ENCODE measurements at places on chromosomes 1 and 21.

- DNase-seq, result no peak
These were observed 853 bp upstream of the ATP1A1 start for GRCh38 chr1:116372191-116372590.

DNA sequence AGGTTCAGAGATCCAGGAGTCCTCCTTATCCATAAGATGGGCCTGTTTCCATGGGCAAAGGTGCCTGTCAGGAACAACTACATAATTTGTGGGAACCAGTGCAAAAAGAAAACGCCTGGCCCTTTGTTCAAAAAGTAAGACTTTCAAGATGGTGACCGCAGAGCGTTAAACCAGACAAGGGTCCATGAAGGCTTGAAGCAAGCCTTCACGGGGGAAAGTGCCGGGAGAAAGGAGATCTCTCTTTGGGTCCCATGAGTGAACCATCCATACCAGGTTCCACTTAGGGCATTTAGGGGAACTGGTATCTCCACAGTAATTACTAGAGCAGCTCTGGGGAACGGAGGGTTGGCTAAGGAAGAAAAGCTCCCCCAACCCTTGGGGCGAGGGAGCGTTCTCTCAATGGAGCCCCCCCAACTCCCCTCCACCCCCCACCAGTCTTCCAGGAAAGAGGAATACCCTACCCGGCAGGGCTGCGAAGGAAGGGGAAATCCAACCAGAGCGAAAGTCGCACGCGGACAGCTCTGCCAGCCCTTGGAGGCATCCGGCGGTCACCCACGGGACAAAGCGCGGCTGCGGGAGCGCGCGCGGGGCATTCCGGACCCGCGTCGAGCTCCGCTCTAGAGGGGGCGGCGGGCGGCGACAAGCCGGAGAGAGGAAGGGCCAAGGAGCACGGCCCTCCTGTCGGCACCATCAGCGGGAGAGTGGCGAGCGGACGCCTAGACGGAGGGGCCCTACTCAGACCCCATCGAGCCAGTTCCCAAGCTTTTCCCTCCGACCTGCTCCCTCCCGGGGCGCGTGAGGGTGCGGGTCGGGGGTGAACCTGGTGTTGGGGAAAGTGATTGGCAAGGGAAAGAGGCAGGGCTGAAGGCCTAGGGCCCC lies 687 bp upstream of the RASSF5 start:
- DNase-seq, result no peak

DNA sequence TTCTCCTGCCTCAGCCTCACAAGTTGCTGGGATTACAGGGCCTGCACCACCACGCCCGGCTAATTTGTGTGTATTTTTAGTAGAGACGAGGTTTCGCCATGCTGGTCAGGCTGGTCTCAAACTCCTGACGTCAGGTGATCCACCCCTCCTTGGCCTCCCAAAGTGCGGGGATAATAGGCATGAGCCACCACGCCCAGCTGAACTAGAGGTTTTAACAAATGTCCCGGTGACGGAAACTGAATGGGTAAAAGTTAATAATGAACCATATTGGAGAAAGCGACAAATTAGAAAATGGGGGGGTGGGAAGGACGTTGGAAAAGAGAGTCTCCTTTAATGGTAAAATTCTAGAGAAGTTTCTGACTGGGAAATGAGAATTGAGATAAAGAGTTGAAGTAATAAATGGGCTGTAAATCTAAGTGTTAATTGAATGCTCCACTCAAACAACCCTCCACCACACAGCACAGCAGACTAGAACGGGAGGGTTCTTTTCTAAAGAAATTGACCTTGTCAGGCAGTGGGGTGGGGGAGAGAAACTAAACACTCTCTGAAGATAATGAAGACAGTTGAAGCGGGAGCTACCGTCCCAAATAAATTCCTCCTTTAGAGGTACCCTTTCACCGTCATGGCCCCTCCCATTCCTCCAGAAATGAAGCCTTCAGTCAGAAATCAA lies 46.9 kb upstream of the PUM1 start:
- no peak for DNase-seq

DNA sequence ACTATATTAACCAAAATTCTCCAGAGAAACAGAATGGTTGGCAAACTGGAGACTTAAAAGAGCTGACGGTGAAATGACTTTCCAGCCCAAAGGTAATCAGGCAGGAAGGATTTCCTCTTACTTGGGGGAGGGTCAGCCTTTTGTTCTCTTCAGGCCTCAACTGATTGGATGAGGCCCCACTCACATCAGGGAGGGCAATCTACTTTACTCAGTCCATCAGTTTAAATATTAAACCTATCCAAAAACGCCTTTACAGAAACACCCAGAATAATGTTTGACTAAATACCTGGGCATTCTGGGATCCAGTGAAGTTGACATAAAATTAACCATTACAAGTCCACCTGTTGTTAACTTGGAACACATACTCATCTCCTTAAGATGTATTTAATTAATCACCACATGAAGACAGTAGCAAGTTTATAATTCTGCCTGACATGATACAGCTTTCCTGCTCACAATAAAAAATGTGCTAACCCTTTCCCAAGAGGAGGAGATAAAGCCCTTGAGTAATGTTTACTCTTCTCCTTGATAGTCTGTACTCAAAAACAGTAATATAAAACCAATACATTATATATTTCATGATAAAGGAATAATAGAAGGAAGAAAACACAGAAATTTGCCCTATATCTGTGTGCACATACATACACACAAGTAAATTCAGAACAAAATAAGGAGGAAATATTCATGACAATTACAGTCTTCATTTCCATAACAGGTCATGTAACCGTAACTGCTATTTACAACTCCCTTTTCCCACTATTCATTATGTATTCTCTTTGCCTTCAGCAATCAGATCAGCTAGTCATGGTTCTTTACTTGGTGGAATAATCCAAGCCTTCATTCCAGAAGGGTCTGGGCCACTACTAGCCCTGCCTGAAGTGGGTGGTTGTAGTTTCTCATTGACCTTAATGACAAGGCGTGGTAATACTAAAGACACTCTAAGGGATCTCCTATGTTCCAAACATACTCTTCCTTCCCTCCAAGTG lies 107.5 kb upstream of the RUNX1 start:
- DNase-seq, result no peak

DNA sequence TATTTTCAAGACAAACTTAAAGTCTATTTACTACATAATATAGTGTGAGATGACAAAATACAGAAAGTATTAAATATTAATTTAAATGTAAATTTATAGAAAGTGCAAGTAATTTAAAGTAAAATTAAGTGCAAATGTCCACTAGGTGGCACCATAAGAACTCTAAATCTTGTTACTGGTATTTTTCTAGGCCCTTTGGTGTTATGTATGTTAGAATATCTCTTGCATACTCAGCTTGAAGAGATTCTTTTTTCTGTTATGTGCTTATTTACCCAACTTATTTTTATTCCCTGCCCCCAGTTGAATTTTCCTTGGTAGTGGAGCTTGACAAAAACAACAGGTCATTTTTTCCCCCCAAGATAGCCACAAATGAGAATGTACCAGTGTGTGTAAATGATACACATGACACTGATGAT lies 71.5 kb downstream of the RPS6KC1 start:
- no peak for DNase-seq

- DNase-seq, result no peak
These were observed 712.1 kb upstream of the CXADR start for GRCh38 chr21:16800536-16801275.

- no peak for DNase-seq
These were observed 75.4 kb downstream of the CDC7 start for GRCh38 chr1:91575909-91576519.

DNA sequence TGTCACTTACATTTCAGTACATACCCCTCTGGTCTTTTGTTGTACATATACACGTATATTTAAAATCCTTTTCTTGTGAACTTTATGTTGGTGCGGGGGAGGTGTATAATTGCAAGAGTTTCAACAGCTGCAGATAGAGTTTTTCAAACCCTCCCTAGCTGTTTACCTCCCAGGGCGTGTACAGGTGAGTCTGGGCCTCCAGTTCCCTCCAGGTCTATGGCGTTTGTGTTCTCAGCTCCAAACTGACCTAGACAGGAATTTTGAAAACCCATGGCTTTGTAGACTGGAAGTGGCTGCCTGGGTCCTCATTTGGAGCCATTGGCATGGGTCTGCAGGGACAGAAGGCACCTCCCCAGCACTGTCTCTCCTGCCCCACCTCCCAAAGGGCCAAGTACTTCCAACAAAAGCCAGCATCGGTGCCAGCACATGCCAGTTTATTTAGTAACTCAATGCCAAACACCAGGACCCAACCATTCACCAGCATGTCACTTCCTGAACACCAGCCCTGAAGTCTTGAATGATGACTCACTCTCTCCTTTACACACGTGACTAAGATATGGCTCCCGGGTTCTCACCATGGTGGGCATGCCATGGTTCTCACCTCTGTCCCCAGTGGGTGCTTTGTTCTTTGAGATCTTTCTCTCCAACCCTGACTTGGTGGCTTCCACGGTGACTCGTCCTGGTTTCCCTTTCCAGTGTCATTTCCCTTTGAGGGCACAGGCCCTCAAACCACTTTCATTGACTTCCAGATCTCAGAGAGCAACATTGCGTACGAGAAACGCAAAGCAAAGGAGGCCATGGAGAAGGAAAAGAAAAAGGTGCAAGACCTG lies 57.3 kb upstream of the EFHD2 start:
- DNase-seq, result peak; percentile 40

- peak; percentile 44 for DNase-seq
These were observed 133.4 kb upstream of the FGGY start for GRCh38 chr1:59163268-59164092.

DNA sequence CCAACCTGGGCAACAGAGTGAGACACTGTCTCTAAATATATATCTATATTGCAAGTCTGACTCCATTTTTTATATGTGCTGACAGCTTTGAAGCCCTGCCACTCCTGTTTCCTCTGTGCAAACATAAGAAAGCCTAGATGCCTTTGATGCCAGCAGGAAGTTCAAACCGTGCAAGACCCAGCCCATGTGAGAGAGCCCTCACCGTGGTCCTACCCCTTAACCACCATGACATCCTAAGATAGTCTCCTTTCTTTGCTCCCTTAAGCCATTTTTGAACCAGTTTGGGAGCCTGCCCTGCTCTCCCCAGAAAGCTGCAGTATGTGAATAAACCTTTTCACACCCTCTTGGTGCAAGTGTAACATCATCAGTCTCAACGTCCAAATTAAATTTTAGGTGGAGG lies 3.7 kb upstream of the DIPK1A start:
- DNase-seq, result no peak

DNA sequence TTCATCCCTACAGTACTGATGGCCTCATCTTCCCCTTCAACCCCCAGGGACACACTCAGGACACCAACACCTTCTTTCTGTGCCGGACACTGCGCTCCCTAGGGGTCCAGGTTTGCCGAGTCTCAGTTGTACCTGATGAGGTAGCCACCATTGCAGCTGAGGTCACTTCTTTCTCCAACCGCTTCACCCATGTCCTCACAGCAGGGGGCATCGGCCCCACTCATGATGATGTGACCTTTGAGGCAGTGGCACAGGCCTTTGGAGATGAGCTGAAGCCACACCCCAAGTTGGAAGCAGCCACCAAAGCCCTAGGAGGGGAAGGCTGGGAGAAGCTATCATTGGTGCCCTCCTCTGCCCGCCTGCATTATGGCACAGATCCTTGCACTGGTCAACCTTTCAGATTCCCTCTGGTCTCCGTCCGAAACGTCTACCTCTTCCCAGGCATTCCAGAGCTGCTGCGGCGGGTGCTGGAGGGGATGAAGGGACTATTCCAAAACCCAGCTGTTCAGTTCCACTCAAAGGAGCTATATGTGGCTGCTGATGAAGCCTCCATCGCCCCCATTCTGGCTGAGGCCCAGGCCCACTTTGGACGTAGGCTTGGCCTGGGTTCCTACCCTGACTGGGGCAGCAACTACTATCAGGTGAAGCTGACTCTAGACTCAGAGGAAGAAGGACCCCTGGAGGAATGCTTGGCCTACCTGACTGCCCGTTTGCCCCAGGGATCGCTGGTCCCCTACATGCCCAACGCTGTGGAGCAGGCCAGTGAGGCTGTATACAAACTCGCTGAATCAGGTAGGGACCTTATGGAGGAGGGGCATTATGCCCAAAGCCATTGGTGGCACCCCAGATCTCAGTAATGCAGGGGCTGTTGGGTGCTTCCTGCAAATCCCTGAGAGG lies 5.1 kb upstream of the LENEP start:
- DNase-seq, result no peak

- no peak for DNase-seq
These were observed 106.6 kb downstream of the VPS13D start for GRCh38 chr1:12336413-12336812.

DNA sequence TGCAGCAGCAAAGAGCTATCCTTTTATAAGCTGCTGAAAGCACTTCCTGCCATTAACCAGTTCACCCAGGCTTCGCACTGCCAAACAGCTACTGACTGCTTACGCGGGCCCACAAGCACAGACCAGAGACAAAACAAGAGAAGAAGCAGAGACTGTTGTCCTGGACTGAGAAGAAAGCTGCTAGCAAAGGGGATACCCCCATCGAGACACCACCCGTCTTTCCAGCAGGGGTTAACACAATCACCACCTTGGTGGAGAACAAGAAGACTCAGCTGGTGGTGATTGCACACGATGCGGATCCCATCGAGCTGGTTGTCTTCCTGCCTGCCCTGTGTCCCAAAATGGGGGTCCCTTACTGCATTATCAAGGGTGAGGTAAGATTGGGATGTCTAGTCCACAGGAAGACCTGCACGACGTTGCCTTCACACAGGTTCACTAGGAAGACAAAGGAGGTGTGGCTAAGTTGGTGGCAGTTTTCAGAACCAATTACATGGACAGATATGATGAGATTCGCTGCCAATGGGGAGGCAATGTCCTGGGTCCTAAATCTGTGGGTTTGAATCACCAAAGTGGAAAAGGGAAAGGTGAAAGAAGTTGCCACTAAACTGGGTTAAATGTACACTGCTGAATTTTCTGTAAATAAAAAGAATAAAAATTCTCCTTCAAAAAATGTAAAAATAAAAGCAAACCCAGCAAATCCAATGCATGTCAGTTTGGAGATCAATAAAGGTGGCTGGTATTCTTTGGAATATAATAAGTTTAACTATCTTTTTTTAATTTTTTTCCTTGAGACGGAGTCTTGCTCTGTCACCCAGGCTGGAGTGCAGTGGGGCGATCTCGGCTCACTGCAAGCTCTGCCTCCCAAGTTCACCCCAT lies 1.2 kb downstream of the FMO5 start:
- no peak for DNase-seq

DNA sequence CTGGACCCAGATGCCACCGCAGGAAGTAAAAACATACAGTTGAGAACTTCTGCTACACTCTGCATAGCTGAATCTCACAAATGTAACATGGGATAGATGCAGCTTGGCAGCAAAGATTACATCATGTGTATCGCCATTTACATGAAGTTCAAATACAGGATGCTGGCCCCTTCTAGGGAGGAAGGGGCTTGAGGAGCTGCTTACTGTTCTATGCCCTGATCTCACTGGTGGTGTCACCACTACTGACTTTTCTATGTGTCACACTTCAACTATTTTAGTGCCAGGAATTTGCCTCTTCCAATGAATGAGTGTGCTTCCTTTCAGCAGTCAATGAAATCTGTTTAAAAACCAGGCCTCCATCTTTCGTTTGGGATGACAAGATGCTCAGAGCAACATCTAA lies 31.1 kb downstream of the MRAP start:
- no peak for DNase-seq

- no peak for DNase-seq
These were observed 102.7 kb downstream of the ZNF281 start for GRCh38 chr1:200306944-200307754.

All from GDM1 (cell line).